ENCODE measurements at places on chromosomes 11 and 22.

GRCh38 chr11:6387811-6388599 lies 2.3 kb upstream of the SMPD1 start:
- no peak for DNase-seq

DNA sequence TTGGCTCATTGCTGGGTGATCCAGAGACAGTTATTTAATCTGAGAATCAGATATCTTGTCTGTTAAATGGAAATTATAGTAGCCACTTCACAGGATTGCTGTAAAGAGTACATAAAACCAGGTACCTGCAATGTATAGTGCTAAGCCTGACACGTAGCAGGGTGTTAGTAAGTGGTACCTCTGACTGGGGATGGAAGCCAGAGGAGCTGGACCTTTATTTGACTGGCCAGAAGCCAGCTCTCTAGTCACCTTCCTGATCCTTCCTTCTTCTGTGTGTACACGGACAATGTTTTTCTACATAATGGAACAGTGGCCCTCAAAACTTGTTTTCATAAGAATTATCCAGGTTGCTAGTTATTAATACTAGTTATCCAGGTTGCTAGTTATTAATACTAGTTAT lies 25.5 kb upstream of the EHF start:
- no peak for DNase-seq

GRCh38 chr11:117931971-117932370 lies 2.8 kb upstream of the TMPRSS13 start:
- DNase-seq = no peak

DNA sequence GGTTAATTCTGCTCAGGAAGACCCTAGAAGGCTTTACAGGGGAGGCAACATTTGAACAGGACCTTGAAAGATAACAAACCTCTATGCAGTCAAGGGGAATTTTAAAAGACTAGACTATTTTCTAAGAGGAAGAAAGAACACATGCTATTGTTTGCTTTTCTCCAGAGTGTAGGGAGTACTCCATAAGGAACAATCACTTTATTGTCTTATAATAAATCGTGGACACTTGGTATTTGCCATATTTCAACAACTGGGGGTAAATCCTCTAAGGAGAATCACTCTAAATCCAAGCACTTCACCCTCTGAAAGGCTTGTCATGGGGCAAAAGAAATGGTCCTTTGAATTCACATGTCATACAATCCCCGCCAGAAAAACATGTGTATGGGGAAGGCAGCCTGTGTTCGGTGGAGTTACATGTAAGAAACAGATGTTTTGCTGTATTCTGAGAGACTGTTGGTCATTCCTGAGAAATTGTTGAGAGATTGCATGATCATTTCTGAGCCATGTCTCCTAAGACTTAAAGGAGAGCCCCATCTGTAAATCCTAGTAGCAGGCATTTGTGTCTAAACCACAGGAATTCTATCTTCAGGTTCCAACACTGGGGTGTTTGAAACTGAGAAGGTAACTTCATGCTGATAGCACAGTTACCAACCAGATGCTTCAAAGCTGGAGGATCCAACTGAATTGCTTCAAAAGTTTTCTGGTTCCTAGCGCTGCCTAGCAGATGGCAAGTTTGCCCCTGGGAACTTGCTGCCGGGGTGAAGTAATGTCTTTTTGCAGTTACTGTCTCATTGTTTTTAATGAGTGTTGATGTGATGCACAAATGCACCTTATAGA lies 66.8 kb downstream of the FZD4 start:
- peak; percentile 25 for DNase-seq

GRCh38 chr11:127709960-127710359 lies 709.4 kb upstream of the KIRREL3 start:
- DNase-seq = no peak

- DNase-seq = no peak
Observed at GRCh38 chr22:31615491-31615860, 46.5 kb downstream of the PISD start.

GRCh38 chr11:35165423-35166368 lies 26.7 kb downstream of the CD44 start:
- no peak for DNase-seq

- no peak for DNase-seq
Observed at GRCh38 chr11:11396301-11397035, 43.4 kb upstream of the CSNK2A3 start.

DNA sequence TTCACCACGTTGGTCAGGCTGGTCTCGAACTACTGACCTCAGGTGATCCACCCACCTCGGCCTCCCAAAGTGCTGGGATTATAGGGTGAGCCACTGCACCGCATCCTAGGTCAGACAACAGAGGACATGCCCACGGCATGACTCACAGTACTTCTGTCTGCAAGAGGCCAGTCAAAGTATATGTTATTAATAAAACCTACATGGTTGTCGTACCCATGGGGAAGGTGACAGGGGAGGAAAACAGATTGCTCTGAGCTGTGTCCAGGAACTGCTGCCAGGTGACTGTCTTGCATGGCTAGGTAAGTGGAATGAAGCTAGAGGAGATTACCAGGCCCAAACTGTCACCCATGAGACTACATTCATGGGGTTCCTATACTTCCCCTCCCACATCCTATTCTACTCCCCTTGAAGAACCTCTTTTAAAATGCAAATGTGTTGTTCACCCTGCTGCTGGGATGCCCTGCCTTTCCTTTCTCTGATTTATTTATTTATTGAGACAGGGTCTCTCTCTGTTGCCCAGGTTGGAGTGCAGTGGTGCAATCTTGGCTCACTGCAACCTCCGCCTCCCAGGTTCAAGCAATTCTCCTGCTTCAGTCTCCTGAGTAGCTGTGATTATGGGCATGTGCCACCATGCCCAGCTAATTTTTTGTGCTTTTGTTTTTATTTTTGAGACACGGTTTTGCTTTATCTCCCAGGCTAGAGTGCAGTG lies 2.0 kb upstream of the NLRX1 start:
- DNase-seq = peak; percentile 72

- DNase-seq = no peak
Observed at GRCh38 chr11:124499711-124500110, 43.7 kb downstream of the OR8B12 start.

DNA sequence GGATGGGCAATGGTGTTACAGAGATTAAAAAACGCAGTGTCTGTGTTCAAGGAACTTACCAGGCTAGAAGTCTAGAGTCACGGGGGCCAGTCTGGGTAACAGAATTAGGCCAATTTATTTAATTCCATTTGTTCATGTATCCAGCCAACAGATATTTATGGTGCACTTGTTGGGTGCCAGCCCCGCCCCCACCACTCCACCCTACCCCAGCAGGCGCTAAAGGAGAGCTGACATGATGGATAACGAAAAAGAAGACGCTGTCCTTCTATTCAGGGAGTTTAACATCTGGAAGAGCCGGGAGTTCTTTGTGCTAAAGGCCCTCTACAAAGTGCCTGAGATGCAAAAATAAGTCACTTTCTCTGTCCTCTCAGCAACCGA lies 1.1 kb upstream of the BMAL1 start:
- no peak for DNase-seq

- no peak for DNase-seq
Observed at GRCh38 chr22:29737251-29738117, 17.7 kb downstream of the CABP7 start.

- no peak for DNase-seq
Observed at GRCh38 chr11:34869425-34869824, 46.8 kb downstream of the APIP start.

- DNase-seq = no peak
Observed at GRCh38 chr11:128776069-128776423, 82.2 kb downstream of the FLI1 start.

DNA sequence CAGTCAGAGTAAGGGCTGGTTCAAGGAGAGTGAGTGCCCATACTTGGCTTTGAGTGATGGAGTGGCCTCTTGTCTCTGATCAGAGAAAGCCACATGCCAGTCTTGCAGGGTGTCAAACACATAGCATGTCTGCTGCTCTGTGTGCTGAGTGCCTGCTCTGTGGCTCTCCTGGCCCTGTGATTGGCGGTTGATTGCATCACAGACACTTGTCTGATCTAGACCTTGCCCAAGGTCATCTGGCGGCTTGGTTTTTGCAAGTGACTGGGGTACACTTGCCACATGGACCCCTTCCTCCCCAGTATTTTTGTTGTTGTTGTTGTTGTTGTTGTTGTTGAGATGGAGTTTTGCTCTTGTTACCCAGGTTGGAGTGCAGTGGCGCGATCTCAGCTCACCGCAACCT lies 10.3 kb downstream of the OSBP2 start:
- DNase-seq = no peak
